Progenitor cell of endocrine pancreas (in vitro differentiated cells): ENCODE measurements at places on chromosomes 4 and X.

DNA sequence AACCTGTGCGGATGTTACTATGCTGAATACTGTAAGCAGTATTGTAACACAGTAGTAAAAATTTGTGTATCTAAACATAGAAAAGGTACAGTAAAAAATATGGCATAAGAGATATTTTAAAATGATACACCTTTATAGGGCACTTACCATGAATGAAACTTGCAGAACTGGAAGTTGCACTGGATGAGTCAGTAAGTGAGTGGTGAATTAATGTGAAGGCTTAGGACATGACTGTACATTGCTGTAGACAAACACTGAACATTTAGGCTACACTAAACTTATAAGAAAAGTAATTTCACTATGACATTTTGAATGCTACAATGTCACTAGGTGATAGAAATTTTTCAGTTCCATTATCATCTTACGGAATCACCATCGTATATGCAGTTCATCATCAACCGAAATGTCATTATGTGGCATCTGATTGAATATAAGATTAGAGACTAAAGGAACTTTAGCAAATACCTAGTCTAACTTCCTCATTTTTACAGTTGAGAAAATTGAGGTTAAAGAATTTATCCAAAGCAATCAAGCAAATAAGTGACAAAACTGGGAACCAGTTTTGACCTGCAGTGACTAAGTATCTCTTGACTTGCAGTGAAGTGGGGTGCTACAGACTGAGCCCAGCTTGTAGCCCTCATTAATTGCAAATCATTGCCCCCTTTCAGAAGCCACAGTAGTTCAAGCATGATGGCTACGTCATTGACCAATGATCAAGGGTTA lies 55.3 kb downstream of the EGF start:
- H3K4me1 ChIP-seq, result peaks cover 6% of the 10 kb centered on the region
- H3K27me3 ChIP-seq, result peaks cover 2% of the 10 kb centered on the region
- no peak for DNase-seq

GRCh38 chr4:114921790-114922591 lies 191.4 kb downstream of the NDST4 start:
- no peak for DNase-seq
- peak overlapping the region; percentile 26 for H3K27ac ChIP-seq
- peaks cover 22% of the 10 kb centered on the region for H3K4me1 ChIP-seq
- H3K27me3 ChIP-seq, result no peaks in the 10 kb centered on the region
- no peaks in the 10 kb centered on the region for H3K36me3 ChIP-seq

GRCh38 chrX:52363247-52363883 lies 5.5 kb upstream of the XAGE2 start:
- H3K27me3 ChIP-seq, result no peaks in the 10 kb centered on the region
- no peaks in the 10 kb centered on the region for H3K36me3 ChIP-seq
- H3K4me1 ChIP-seq, result no peaks in the 10 kb centered on the region
- DNase-seq, result no peak
- H3K27ac ChIP-seq, result no peak overlapping the region
- H3K4me3 ChIP-seq, result no peak overlapping the region

DNA sequence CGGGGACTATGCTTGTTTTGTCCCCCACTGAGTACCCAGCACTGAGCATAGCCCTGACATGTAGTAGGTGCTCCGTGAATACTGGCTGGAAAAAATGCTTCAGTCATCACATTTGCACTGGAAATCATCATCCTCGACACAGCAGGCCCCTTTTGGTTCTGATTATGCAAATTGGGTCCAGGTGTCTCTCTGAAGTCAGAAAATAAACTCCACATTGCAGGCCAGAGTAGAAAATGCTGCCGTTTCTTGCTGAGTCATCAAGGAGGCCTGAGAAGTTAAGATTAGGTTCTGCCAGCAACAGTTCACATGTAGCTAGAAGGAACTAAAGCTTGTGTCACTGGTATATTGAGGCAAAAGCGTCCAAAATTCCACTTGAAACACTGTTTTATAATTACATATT lies 15.0 kb upstream of the STK32B start:
- peaks cover 21% of the 10 kb centered on the region for H3K27me3 ChIP-seq
- H3K27ac ChIP-seq, result peak overlapping the region; percentile 80
- H3K4me1 ChIP-seq, result peaks cover 5% of the 10 kb centered on the region

- H3K4me3 ChIP-seq, result no peak overlapping the region
- no peaks in the 10 kb centered on the region for H3K27me3 ChIP-seq
- H3K36me3 ChIP-seq, result no peaks in the 10 kb centered on the region
- DNase-seq, result no peak
- H3K4me1 ChIP-seq, result peaks cover 11% of the 10 kb centered on the region
- H3K27ac ChIP-seq, result no peak overlapping the region
Observed at GRCh38 chr4:138669479-138670315, 345.9 kb upstream of the NOCT start.
